NCI-H1092 (cell line): ENCODE measurements at places on chromosomes 1 and 21.
A peak's percentile ranks its signal among the peaks of the same experiment; 100 is the strongest.

DNA sequence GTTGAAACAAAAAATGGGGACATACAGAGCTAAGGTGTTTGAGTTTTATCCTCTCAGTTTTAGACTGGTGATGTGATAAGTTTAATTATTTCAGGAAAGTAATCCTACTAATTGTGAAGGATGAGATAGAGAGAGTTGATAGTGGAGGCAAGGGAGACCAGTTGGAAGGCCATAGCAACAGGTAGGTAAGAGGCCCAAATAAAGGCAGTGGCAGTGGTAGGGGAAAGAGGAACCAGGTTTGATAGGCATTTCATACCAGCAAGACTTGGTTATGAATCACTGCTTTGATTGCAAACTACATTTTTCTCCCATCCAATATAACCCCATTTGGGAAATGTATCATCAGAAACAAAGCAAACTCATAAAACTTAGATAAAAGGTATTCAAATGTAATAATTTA, 63.1 kb upstream of the SH3GLB1 start:
- no peak for DNase-seq

GRCh38 chr1:36924282-36924811, 110.0 kb downstream of the GRIK3 start:
- DNase-seq: peak; percentile 56

GRCh38 chr1:11053758-11054137, 6.1 kb downstream of the SRM start:
- no peak for DNase-seq

DNA sequence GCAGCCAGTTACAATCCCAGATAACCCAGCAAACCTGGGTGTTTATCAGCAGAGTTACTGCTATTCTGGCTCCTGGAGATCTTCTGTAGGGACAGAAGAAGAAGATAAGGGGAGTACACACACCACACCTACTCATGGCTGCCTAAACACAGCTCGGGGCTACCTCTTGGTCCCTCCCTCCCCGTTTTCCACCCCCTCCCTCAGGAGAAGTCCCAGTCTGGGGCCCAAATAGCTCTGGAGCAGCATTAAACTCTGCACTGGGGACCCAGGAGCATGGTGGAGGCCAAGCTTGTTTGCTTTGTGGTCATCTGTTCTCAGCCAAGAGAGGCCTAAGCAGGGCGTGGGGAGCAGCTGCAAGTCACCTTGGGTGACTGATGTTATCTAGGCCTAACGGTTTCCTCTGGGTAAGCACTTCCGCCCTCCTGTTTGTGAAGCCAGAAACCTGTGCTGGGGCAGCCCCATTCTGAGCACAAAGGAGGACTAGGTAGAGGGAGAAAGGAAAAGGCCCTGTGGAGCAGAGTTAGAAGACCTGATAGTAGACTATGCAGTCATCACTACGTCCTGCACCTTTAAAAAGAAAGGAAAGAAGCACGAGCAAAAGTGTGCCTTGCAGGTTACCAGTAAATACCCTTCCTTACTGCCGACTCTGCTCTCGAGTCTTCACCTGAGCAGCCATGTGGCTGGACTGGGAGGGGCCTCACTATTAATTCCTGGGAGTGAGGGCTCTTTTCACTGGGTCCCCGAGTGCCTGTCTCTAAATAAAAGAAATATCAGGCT, 2.0 kb upstream of the RCSD1 start:
- DNase-seq: no peak

GRCh38 chr1:63411066-63411465, 43.6 kb downstream of the ALG6 start:
- DNase-seq: no peak

DNA sequence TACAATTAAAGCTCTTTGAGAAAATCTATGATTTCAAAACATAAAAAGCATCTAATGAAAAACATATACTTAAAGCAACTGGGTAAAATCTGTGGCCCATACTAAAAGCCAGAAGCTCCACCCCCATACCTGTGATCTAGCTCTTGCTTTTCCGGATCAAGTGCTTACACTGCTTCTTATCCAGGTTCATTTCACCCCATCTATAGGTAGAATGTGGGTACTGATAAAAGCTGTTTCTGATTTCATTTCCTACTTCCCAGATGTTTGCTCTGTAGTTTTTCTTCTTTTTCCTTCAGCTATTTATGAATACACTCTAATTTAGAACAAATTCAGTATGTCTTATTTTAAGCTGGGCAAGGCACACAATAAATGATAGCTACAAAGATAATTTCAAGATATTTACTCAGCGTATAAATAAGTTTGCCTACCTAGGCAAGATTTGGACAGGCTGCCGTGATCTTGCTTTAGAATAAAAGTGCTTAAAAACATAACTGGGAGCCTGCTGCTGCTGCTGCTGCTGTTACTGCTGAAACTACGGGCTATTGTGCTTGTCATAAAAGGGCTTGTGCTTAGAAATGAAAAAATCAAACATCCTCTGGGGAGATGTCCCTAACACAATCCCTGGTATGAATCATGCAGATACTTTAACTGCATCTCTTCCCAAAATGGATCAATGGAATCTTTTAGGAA, 2.1 kb downstream of the SIPA1L2 start:
- DNase-seq: peak; percentile 43
